Activated T-helper 1 cell treated with anti-CD3 and anti-CD28 coated beads, Interleukin-12 subunit alpha, Interleukin-12 subunit beta, Interleukin-2, Interleukin-4 antibody, amounts not matched to agents 30 ng/mL and 10 ng/mL and 1 ng/mL, durations not matched to agents 14 hours and 24 hours and 36 hours (primary cell): ENCODE measurements at places on chromosomes 7 and 10.

- no peak overlapping the region for H3K4me3 ChIP-seq
- no peak for DNase-seq
- H3K36me3 ChIP-seq = peaks cover 6% of the 10 kb centered on the region
- no peaks in the 10 kb centered on the region for H3K27me3 ChIP-seq
- H3K4me1 ChIP-seq = no peaks in the 10 kb centered on the region
- no peak overlapping the region for H3K27ac ChIP-seq
Observed at GRCh38 chr10:60406182-60406581, 16.5 kb upstream of the ANK3 start.

DNA sequence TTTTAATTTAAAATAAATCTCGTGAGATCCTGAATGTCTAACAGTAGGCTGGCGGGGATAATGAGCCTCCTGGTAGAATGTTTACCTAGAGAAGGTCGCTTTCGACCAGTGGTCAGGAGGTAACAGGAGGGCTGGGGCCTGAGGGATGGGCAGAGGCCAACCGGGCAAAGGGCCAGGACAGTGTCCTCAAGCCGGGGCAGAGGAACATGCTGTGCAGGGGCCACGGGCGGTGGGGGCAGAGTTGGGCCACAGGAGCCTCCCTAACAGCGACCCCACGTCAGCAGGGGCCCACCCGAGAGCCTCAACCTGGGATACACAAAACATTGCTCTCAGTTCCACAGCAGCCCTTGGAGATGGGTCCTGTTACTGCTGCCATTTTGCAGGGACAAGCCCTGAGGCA, 14.5 kb downstream of the CFAP46 start:
- no peaks in the 10 kb centered on the region for H3K36me3 ChIP-seq
- no peaks in the 10 kb centered on the region for H3K4me1 ChIP-seq

- no peak for DNase-seq
- no peak overlapping the region for H3K4me3 ChIP-seq
- H3K36me3 ChIP-seq = no peaks in the 10 kb centered on the region
Observed at GRCh38 chr10:125113691-125114371, 46.5 kb downstream of the CTBP2 start.

DNA sequence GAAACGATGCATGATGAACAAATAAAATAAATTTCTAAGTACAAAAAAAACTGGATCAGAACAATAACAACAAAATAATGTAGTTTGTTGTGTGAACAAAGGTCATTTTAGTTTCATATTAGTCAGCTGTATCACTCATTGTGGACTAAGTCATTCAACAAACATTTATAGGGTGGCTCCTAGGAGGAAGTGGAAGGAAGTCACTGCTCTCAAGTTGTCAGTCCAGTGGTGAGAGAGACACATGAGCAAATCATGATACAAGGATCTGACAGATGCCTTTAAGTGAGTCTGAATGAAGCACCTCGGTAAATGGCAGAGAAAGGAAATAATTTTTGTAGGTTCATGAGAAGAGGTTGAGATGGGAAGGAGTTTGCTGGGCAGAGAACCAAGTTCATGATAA, 56.8 kb downstream of the EPDR1 start:
- H3K27ac ChIP-seq = no peak overlapping the region
- no peak overlapping the region for H3K4me3 ChIP-seq
- H3K36me3 ChIP-seq = no peaks in the 10 kb centered on the region

DNA sequence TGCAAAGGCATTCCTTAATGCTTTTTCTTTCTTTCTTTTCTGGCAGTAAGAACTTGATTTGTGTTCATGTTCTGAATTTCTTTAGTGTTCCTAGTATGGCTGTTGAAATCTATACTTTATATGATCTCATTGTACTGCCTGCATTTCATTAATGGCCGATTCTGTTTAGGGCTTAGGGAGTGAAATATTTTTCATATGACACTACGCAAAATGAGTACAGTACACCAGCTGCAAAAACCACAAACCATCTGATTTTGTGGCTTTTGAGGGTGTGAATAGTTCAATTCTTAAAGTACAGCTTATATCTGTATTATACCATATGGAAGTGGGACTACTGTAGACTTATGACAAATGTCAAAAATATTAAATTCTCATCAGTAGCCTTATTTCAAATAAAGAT, 69.1 kb upstream of the FOXP2 start:
- H3K4me3 ChIP-seq = no peak overlapping the region
- H3K27me3 ChIP-seq = no peaks in the 10 kb centered on the region
- no peaks in the 10 kb centered on the region for H3K36me3 ChIP-seq
- no peak for DNase-seq
- H3K27ac ChIP-seq = no peak overlapping the region

DNA sequence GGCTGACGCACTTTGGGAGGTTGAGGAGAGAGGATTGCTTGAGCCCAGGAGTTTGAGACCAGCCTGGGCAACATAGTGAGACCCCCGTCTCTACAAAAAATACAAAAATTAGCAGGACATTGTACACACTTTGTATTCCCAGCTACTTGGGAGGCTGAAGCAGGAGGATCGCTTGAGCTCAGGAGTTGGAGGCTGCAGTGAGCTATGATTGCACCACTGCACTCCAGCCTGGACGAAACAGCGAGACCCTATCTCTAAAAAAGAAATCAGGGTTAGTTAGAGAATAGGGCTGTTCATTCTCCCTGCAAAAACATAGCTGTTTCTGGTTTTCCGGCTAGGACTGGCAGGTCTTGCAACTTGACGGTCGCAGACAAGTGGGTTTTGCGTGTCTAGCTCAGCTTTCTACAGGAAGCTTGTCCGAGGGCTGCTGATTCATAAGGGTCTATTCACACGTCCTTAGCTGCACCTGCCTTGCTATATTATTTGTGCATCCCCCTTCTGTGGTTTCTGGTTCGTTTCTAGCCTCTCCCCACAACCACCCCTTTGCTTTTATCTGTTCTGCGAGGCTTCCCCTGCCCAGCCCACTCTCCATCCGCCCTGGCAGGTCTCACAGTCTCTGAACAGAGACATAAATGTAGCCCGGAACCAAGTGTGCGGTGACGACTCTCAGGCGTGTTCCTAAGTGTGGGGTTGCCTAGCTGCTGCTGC, 10.7 kb downstream of the AMZ1 start:
- peaks cover 21% of the 10 kb centered on the region for H3K4me1 ChIP-seq
- peak overlapping the region; percentile 85 for H3K27ac ChIP-seq
- peak overlapping the region; percentile 56 for H3K4me3 ChIP-seq
- DNase-seq = peak; percentile 68
- peaks cover 17% of the 10 kb centered on the region for H3K27me3 ChIP-seq

GRCh38 chr10:87931836-87932230, 68.4 kb downstream of the PTEN start:
- no peak for DNase-seq
- H3K27ac ChIP-seq = no peak overlapping the region
- H3K36me3 ChIP-seq = peaks cover 39% of the 10 kb centered on the region
- peaks cover 46% of the 10 kb centered on the region for H3K4me1 ChIP-seq
- no peaks in the 10 kb centered on the region for H3K27me3 ChIP-seq
- H3K4me3 ChIP-seq = no peak overlapping the region

DNA sequence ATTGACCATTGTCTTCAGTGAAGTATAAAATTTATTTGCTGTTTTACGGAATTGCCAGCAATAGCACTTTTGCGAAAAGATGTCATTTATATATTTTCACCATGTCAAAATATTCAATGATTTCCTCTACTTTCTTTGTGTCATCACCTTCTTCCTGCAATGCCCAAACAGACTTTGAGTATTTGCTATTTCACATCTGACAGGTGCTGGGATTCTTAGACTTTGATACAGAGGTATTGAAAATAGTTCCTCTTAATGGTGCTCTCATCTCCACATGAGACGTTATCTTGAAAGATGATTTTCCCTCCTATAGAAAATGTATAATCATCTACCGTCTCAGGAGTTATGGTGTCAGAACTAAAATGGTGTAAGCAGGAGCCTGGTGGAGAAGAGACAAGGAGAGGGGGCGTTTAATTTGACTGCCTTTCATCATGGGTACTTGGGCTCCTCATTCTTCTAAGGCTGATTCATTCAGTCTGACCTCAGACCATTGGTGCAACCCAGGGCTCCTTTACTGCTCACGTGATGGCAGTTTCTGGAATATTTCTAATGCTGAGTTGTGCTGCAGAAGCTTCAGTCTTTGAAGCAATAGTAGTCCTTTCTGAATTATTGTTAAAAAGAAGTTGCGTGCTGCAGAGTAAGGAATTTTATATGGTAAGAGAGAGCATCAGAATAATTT, 404.6 kb downstream of the PHTF2 start:
- H3K4me1 ChIP-seq = no peaks in the 10 kb centered on the region
- DNase-seq = no peak
- H3K4me3 ChIP-seq = no peak overlapping the region

DNA sequence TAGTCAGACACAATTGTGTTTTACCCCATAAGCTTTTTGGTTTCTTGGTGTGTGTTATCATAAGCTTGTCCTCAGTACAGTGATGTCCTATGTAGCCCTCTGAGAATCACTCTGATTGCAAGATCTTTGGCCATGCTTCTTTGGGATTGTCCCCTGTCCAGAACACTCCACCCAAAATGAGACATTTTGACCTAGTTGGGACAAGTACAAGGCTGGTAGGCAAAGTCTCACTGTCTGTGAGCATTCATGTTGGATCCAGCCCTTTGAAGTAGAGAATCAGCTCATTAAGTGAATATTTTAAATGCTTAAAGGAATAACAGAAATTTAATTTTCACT, 28.9 kb upstream of the PCGF5 start:
- peaks cover 63% of the 10 kb centered on the region for H3K4me1 ChIP-seq
- no peak for DNase-seq
- H3K27me3 ChIP-seq = no peaks in the 10 kb centered on the region

DNA sequence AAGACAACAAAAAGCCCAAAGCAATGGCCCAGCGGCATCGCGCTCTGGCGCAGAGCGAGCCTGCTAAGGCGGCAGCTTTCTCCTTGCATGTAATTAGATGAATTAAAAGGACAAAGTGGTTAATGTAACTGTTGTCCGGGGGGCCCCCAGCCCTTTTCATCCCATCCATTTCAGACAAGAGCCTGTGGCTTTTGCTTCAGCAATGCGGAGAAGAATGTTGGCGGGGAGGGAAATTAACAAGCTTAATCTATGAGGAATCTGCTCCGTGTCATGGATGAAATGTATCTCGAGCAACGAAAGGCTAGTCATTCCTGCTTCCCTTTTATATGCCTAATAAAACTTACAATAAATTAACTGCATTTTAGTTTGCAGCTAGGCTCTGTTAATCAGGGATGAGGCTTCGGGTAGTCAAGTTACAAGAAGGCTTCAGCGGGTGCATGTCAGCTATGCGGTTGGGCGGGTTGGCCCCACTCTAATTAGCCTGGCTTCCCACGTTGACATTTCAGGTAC, 203.3 kb downstream of the BUB3 start:
- no peaks in the 10 kb centered on the region for H3K4me1 ChIP-seq
- DNase-seq = no peak
- no peak overlapping the region for H3K4me3 ChIP-seq
- peaks cover 4% of the 10 kb centered on the region for H3K27me3 ChIP-seq
- H3K36me3 ChIP-seq = no peaks in the 10 kb centered on the region

- peak overlapping the region; percentile 74 for H3K27ac ChIP-seq
- no peaks in the 10 kb centered on the region for H3K27me3 ChIP-seq
- peaks cover 9% of the 10 kb centered on the region for H3K36me3 ChIP-seq
Observed at GRCh38 chr10:5692461-5693358, 8.1 kb downstream of the TASOR2 start.

- H3K4me1 ChIP-seq = peaks cover 12% of the 10 kb centered on the region
- H3K27me3 ChIP-seq = peaks cover 4% of the 10 kb centered on the region
- DNase-seq = no peak
- H3K36me3 ChIP-seq = no peaks in the 10 kb centered on the region
Observed at GRCh38 chr10:98340940-98341310, 72.9 kb upstream of the LOXL4 start.

DNA sequence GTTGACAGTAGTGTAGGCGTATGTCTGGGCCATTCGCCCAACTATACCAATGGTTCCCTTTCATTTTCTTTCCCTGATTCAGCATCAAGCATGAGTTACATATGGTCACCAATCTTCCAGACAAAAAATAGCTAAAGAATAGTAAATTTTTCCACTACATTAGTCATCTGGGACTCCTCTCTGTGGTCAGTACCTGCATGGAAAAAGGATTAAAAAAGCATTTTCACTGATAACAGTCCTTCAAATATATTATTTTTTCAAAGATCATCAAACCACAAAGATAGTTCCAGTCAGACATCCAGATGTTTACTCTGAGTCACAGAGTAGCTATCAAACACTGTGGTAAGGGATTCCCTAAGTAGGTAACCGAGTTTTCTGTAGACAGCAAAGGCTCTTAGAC, 302.6 kb upstream of the SEMA3D start:
- H3K4me1 ChIP-seq = no peaks in the 10 kb centered on the region
- no peak overlapping the region for H3K27ac ChIP-seq
- no peak for DNase-seq
- no peak overlapping the region for H3K4me3 ChIP-seq
- no peaks in the 10 kb centered on the region for H3K36me3 ChIP-seq
- H3K27me3 ChIP-seq = no peaks in the 10 kb centered on the region

DNA sequence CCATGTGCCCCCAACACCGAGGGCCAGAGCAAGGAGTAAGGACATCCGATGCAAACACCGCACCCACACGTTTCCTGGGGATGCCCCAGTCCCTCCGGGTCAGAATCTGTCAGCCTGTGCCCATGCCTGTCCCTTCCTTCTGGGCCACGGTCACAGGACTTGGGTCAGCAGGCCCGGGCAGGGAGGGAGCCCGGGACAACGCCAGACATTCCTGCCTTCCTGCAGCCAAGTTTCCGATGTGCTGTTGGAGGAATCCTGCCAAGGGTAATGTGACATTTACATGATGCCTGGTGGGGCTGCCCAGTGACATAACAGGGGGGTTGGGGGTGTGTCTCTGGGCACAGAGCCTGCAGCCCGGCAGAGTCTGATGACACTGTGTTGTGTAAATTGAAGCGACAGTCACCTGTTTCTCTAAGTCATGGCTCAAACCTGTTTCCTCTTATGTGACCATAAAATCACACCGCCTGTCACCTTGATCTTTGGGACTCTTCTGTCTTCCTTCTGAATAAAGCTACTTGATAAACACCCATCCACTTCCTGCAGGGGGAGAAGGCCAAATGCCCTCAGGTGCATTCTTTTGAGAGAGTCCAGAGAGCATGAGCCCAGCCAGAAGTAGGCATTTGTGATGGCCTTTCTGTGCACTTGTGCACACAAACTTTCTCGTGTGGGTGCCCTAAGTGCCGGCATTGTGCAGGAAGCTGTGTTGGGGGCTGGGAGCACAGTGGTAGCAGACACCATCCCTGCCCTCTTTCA, 175.3 kb upstream of the RHEB start:
- no peak for DNase-seq
- no peak overlapping the region for H3K27ac ChIP-seq
- H3K27me3 ChIP-seq = no peaks in the 10 kb centered on the region
- H3K36me3 ChIP-seq = no peaks in the 10 kb centered on the region
- H3K4me1 ChIP-seq = no peaks in the 10 kb centered on the region

GRCh38 chr7:108802650-108803049, 233.0 kb downstream of the DNAJB9 start:
- no peak overlapping the region for H3K4me3 ChIP-seq
- no peak overlapping the region for H3K27ac ChIP-seq
- no peaks in the 10 kb centered on the region for H3K4me1 ChIP-seq
- no peaks in the 10 kb centered on the region for H3K36me3 ChIP-seq
- no peak for DNase-seq
- no peaks in the 10 kb centered on the region for H3K27me3 ChIP-seq

GRCh38 chr10:43461950-43462349, 25.0 kb downstream of the ZNF487 start:
- no peaks in the 10 kb centered on the region for H3K36me3 ChIP-seq
- no peak overlapping the region for H3K27ac ChIP-seq
- peak; percentile 33 for DNase-seq
- peaks cover 1% of the 10 kb centered on the region for H3K27me3 ChIP-seq
- H3K4me1 ChIP-seq = peaks cover 21% of the 10 kb centered on the region
